Hematopoietic multipotent progenitor cell (in vitro differentiated cells): ENCODE measurements at places on chromosomes 7 and 10.

DNA sequence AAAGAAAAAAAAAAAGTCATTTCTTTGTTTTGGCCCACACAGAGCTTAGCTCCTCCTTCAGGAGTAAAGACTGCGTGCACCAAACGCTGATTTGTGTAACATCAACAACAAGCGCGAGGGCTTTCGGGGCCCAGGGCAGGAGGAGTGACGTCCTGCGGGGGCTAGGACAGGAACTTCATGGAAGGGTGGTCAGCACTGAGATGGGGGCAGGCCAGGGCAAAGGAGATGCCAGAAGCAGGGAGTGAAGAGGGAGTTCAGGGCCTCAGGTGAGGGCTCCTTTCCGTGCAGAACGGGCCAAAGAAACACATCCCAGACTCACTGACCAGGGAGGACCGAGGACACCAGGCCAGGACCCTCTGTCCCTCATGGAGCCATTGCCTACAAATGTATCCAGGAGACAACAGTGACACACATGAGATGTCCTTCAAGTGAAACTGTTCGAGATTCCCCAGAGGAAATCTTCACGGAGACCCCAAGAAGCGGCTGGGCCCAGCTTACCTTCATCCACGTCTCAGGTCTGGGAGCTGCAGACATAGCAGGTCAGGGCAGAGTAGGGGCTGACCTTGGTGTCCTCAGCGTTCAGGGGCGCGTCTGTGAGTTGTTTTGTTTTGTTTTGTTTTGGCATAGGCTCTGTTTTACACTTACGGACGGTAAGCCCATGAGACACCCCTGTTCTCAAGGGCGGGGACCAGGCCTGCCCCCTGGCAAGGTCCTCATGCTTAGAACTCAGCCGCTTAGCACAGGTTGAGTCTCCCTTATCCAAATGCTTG lies 30.4 kb upstream of the SHH start:
- DNase-seq = no peak

GRCh38 chr10:94049911-94050310 lies 56.2 kb downstream of the PLCE1 start:
- DNase-seq = no peak

- DNase-seq = no peak
Measured at GRCh38 chr7:124570558-124570957, 195.0 kb downstream of the GPR37 start.

- no peak for DNase-seq
Measured at GRCh38 chr7:4131063-4131462, 551.0 kb upstream of the FOXK1 start.

- DNase-seq = no peak
Measured at GRCh38 chr10:93917064-93917391, 23.2 kb downstream of the SLC35G1 start.

GRCh38 chr7:91187061-91187460 lies 77.2 kb upstream of the FZD1 start:
- DNase-seq = no peak

- no peak for DNase-seq
Measured at GRCh38 chr7:50921114-50921813, 138.6 kb upstream of the GRB10 start.

- no peak for DNase-seq
Measured at GRCh38 chr10:63430091-63430998, 35.4 kb downstream of the JMJD1C start.

- DNase-seq = no peak
Measured at GRCh38 chr7:95470452-95470851, 15.3 kb upstream of the ASB4 start.

GRCh38 chr10:58998924-58999713 lies 177.3 kb upstream of the PHYHIPL start:
- no peak for DNase-seq

GRCh38 chr7:120402079-120402767 lies 129.2 kb downstream of the KCND2 start:
- no peak for DNase-seq

DNA sequence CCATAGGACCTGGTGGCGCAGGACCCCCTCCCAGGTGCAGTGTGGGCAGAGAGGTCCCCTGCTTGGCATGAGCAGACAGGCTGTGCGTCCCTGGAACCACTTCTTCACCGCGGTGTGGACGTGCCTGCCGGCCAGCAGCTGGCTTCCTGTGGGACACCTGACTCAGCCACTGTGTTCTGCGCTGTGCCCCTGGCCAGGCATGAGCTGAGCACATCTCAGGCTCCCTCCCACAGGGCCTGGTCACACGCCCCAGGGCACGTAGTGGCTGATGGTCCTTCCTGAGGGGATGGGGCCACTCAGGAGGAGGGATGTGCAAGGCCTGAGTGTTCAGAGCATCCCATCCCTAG lies 3.5 kb upstream of the DEPP1 start:
- no peak for DNase-seq

- DNase-seq = no peak
Measured at GRCh38 chr10:26593896-26594295, 103.6 kb upstream of the PDSS1 start.

DNA sequence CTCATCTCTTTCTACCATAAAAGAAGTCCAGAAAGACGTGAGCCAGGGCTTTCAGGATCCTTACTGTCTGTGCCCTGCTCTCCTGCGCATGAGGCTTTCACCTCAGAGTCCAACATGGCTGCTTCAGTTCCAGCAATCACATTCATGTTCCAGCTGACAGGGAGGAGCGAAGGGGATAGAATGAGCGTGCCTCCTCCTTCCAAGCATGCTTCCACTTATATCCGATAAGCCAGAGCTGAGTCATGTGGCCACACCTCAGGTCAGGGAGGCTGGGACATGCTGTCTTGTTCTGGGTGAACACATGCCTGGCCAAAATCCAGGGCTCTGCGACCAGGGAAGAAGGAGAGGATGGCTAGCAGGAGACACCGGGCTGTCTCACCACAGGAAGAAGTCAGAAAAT lies 248.2 kb downstream of the SKAP2 start:
- DNase-seq = no peak

- DNase-seq = no peak
Measured at GRCh38 chr10:70991140-70992124, 103.1 kb upstream of the PCBD1 start.

- DNase-seq = no peak
Measured at GRCh38 chr7:154442939-154443338, 390.7 kb downstream of the DPP6 start.

DNA sequence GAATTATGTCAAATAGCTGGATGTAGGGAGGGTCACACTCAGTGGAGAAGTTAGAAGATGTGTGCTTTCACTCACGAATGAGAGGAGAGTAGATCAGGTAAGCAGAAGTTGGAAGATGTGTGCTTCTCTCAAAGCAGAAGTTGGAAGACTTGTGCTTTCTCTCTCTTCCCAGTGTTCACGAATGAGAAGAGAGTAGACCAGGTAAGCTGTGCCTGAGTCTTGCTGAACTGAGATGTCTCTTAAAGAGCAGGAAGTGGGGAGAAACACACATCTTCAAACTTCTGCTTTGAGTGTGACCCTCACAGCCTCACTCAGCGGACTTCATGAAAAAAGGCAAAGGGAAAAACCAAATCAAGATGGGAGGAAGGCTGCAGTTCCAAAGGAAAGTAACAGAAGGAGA lies 7.0 kb upstream of the TMEM243 start:
- DNase-seq = no peak

GRCh38 chr10:58054881-58055280 lies 212.8 kb downstream of the IPMK start:
- no peak for DNase-seq

GRCh38 chr10:43062402-43063160 lies 14.3 kb upstream of the RET start:
- no peak for DNase-seq

DNA sequence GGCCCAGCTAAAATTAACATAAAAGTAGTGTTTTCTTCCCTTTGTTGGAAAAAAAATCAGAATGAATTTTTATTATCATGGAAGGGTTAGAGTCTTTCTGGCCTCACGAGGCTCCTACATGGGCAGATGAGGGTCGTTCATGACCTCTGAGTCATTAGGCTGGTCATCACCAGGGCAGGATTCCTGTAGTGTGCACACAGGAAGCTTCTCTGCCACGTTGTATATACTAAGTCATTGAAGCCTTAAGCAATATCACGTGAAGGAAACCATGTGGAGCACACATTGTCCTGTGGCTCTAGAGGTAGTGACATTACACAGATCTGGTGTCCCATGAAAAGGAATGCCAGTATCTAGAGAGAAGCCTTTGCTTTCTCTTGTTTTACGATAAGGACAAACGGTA lies 84.7 kb upstream of the C1QL3 start:
- DNase-seq = no peak

DNA sequence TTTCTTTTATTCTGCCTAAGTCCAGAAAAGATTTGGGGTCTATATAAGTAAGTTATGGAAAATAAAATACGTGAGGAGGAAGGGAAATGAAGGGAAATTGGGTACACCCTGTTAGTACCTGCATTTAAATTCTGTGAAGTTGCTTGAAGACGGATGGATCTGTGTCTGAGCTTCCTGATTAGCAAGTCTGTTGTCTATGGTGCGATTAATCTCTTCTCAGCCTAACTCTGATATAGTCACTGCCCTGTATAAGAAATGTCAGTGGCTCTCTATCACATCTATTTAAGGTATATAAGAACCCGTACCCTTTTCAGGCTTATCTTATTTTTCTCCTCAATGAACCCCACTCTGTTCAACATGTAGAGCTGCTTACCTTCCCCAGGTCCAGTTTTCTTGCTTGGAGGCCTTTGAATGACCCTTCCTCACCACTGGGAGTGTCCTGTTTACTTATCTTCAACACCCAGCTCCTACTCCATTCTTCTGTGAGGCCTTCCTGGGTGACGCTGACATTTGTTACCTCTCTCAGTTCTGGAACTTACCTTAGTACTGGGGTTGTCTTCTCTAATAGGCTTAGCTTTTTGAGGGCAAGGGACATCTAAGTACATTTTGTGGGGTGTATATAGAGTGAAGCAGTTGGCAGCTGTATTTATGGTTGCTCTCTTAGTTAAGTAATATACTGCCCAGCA lies 149.6 kb upstream of the PRPS1L1 start:
- no peak for DNase-seq

DNA sequence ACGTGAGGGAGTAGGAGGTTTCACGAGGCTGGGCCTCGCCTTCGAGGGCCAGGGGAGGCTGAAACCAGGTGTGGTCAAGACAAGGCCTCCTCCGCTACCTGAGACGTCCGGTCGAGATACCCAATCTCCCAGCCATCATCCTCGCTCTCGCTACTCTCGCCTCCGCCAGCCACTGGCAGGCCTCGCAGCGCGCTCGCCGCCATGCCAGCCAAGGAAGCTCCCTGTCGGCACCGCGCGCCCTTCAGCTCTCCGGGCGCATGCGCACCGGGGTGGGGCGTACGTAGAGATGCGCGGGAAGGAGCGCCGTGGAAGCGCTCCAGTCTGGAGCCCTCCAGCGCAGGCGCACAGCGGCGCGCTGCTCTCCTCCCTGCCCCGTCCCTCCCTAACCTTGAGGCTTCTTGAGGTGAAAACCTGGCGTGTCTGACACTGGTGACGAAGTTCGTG lies at the start of gene ASZ1:
ASZ1 (minus strand) TSS at position 236 of the 444 bp plus-strand sequence; CDS start at position 203, 33 bp downstream.
- DNase-seq = no peak

GRCh38 chr7:100433592-100434296 lies 2.6 kb downstream of the PPP1R35 start:
- DNase-seq = no peak

DNA sequence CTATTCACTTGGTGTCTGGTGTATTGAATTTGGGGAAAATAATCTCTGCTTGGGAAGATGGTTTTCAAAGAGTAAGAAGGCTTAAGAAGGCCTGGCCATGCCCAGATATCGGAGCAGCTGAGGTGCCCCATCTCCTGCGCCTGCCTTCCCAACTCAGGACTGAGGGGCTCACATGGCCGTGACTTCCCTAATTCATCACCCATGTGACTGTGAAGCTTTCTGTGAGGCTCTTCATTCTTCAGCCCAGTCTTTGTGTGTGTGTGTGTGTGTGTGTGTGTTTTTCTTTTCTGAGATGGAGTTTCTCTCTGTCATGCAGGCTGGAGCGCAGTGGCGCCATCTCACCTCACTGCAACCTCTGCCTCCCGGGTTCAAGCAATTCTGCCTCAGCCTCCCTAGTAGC lies 53.2 kb downstream of the PROSER2 start:
- no peak for DNase-seq

DNA sequence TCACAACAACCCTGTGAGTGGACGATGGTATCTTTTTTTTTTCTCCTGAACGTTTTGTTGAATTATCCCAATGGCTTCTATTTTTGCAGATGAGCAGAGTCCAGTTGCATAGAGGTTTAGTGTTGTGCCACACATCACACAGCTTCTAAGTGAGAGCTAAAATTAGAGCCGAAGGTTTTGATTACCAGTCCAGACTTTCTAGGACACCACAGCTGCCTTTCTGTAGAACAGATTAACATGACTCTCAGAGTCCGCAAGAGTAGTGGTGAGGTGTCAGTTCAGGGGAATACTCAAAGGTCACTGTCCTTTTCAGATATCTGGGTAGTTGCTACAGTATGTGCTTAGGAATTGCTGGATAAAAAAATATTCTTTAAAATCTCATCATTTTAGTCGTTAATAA lies 13.8 kb downstream of the SGPL1 start:
- no peak for DNase-seq

DNA sequence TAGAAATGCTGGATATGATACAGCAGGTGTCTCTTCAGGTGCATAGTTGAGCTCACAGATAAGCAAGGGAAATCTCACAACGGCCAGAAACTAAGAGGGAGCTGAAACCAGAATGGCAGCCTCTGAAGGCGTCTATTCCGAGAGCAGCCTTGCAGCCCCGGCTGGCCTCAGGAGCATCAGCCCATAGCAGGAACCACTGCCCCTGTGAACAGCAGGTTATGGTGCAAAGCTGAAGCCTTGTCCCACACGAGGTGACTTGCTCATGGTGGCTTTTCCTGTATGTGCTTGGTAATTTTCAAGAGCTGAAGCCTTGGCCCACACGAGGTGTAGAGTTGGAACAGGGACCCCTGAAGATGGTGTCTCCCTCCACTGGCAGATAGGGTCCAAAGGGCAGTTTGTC lies 33.2 kb downstream of the BNIP3 start:
- no peak for DNase-seq

DNA sequence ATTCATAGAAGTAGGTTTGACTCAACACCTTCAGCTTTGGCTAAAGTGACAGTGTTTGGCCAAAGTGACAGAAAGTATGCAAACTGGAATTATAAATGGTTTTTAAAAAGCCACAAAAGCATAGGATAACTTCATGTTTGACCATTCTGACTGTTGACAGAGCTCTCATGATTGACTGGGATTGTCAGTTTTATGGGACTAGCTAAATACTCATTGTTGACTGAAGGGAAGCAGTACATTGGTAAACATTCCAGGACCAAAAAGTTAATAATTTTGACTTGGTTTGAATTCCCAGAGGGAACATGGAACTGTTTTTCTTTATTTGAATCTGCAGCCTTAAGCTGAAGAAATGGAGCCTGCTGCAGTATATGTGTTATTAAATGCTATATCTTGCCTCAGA lies 84.6 kb upstream of the STEAP4 start:
- DNase-seq = no peak

- no peak for DNase-seq
Measured at GRCh38 chr7:74586258-74587175, 71.0 kb upstream of the GTF2I start.

DNA sequence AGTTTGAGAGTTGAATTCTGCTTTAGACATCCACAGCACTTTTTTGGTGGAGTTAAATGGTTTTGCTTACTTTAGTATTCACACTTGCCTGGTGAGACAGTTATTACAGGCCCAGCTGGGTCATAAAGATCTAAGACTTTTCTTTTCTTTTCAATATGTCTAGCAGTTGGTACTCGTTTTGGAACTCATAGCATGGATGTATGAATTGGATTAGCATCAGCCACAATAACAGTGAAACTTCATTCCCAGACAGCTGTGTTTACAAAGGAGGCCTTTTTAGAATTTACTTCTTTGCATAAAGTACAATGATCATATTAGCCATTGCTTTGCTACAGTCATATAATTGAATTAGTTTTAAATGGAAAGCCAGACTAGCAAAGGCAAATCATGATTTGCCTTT lies 168.4 kb upstream of the DKK1 start:
- DNase-seq = no peak

- DNase-seq = no peak
Measured at GRCh38 chr7:30973292-30973691, 9.5 kb downstream of the GHRHR start.
